ENCODE measurements at places on chromosomes 16 and 17.

DNA sequence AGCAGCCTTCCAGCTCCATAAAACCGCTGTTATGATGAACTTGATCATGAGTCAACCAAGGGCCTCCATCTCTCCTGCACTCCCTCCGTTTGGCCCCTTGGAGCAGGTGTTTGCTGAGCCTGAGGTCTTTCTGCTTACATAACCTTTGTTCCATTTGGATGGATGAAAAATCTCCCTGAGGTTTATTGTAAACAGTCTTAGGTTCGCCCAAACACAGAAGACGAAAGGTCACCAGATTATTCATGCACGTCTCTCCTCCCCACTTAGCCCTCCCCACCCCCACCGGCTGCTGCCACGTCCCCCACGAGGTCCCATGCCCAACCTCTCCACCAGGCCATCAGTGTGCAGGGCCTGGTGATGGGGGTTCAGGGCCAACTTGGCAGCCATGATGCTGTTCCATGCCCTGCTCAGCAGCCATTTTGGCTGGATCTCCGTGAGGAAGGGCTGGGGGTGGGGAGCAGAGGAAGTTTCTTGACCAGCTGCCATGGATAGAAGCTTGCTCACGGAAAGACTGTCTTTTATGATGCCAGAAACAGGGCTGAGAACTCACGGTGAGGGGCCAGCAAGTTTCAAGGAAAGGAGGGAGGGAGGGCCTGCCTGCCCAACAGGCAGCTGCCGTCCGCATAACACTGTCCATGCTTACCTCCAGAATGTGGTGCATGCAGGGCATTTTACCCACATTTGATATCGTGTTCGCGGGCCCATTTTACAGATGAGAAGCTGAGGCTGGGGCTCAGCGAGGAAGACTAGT is 47.8 kb upstream of the FOXF1 start:
- DNase-seq, result no peak

- no peak for DNase-seq
Observed at GRCh38 chr16:69131167-69131838, 1.1 kb downstream of the CHTF8 start.

DNA sequence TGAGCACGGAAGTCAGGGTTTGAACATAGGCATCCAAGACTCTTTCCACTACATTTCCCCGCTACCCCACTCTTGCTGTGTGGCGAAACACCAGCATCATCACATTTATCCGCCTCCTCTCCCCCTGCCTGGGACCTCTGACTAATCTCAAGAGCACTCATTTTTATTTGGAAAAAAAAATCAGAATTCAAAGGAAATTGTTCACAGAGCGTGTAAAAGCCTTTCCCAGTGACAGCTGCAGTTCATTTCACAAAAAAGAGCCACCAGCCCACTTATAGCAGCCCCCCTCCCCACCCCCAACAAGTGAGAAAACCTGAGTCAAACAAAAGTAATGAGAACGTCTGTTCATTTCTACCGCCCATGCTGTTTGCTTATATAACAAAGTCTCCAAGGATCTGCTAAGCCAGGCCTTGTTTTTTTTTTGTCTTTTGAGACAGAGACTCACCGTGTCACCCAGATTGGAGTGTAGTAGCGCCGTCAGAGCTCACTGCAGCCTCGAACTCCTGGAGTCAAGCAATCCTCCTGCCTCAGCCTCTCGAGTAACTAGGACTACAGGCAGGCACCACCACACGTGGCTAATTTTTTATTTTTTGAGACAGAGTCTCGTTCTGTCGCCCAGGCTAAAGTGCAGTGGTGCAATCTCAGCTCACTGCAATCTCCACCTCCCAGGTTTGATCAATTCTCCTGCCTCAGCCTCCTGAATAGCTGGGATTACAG is 48.3 kb upstream of the HAPSTR1 start:
- DNase-seq, result no peak

DNA sequence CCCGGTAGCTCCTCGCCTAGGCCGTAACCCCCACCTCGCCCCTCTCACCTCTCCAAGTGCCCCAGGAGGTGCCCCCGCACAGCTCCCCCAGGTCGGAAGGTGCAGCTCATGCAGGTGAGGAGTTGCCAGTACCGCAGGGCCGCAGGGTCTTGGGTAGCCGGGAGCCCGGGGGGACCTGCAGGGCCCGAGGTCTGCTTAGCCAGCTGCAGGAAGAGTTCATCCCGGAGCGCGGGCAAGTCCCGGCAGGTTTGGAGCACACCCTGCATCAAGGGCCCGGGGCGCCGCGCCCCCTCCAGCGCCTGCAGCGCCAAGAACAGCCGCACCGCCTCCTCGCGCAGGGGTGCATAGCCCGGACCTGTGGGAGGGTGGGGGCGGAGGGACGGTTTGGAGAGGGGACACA is 4.8 kb downstream of the PLEKHH3 start:
- DNase-seq, result no peak

DNA sequence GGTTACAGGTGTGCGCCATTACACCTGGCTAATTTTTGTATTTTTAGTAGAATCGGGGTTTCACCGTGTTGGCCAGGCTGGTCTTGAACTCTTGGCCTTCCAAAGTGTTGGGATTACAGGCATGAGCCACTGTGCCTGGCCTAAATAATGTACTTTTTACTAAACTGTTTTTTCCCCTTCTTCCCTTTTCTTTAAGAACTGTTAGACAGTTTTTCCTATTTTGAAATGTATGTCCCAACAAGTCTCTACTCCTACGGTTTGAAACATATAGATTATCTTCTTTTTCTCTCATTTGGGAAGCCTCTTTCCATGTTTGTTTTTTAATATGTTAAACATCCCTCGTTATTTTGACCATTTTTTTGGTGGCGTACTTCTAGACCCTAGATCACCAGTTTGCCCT is 9.6 kb downstream of the UTP18 start:
- DNase-seq, result no peak

DNA sequence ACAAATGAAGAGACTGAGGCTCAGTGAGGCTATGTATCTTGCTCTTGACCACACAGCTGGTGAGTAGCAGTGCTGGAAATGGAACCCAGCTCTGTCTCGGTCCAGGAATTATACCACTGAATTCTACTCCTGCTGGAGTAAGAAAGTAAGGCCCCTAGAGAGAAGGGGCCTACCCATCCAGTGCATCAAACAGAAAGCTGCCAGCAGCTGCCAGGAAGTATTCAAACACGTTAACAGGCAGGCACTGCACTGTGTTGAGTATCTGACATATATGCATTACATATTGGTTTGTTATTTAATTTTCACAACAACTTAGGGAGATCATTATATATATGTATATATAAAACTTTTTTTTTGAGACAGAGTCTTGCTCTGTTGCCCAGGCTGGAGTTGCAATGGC is 4.0 kb downstream of the ARL5C start:
- no peak for DNase-seq

DNA sequence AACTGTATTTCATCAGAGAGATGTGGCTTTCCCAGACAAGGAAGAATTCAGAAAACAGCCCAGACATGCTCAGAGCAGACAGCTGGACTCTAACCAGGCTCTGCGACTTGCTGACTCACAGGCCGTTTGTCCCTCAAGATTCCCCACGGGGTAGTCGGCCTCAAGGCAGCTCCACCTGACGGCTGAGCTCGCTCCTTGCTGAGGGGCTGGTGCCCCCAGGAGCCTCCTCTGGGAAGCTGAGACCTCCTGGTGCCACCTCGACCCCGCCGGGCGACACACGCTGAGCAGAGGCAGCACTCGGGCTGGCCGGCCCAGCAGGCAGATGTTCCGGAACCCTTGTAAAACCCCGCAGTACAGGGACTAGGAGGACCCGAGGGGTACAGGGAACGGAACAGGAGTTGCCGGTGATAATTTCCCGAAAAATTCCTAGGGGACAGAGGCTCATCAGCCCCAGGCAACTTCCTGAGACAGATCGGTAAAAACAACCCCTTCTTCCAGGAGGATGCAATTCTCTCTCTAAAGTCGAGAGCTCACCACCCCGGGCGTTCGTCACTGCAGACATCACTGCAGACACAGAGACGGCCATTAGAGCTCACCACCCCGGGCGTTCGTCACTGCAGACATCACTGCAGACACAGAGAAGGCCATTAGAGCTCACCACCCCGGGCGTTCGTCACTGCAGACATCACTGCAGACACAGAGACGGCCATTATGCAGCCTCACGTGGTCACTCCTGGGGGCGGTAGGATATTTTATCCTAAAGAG is 19.9 kb downstream of the RPH3AL start:
- no peak for DNase-seq

- no peak for DNase-seq
Observed at GRCh38 chr16:50696575-50697420, 3.4 kb downstream of the NOD2 start.

- DNase-seq, result no peak
Observed at GRCh38 chr17:75624714-75625345, 8.4 kb upstream of the SMIM5 start.

GRCh38 chr17:10292057-10292937 is 80.5 kb downstream of the MYH13 start:
- no peak for DNase-seq

GRCh38 chr17:42787266-42787665 is 6.9 kb downstream of the WNK4 start:
- DNase-seq, result no peak

DNA sequence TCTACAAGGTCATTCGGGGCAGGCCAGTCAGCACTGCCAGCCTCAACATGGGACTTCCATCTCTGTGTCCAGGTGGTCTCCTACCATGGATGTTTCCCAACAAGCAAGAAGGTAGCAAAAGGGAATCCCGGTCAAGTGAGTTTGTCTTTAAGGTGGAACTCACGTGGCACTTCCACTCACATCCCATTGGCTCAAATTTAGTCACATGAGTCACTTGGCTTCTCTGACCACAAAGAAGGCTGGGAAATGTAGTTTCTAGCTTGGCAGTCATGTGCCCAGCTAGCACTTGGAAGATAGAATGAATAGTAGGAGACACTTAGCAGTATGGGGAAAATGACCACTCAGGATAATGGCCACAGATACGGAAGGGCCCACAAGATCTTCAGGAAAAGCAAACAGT is 106.6 kb downstream of the AIPL1 start:
- no peak for DNase-seq

DNA sequence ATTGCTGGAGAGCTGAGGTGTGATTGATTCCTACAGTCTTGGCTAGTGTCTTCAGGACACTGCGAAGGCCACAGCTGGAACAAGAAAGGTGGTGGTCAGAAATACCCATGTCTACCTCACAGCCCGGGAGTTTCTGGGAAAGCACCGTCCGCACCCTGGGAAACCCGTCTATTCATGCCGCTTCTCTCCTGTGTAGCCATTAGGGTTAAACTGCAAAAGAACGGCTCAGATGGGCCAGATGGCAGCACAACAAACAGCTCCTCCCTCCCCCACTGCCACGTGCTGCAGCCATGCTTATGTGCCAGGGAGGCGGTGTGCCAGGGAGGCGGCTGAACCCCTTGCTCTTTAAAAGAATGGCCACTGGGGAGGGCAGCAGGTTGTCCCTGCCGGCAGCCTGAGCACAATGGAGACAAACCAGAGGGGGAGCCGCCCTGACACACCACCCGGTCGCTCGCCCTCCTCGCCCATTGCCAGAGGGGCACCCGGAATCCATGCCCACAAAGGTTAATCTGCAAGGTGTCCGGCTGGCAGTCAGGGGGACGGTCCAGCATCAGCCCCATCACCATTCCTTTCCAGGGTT is 65.2 kb downstream of the CYTH1 start:
- DNase-seq, result no peak

GRCh38 chr16:74874123-74874522 is 99.5 kb upstream of the FA2H start:
- DNase-seq, result no peak

DNA sequence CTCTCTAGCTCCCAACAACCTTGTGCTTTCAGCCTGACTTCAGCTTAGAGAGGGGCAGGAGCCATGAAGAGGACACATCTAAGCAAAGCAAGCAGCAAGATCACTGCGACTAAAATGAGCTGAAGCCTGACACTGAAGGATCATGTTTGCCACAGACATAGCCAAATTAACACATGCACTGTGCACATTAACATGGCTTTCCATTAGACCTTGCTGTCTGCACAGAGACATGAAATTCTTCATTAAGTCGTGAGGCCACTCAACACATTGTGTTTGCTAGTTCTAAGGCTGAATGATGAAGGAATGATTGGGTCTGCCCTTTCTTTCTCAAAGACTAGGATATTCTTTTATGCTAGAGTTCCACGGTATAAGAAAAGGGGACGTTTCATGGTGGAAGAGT is 558.3 kb upstream of the PSMD7 start:
- no peak for DNase-seq

DNA sequence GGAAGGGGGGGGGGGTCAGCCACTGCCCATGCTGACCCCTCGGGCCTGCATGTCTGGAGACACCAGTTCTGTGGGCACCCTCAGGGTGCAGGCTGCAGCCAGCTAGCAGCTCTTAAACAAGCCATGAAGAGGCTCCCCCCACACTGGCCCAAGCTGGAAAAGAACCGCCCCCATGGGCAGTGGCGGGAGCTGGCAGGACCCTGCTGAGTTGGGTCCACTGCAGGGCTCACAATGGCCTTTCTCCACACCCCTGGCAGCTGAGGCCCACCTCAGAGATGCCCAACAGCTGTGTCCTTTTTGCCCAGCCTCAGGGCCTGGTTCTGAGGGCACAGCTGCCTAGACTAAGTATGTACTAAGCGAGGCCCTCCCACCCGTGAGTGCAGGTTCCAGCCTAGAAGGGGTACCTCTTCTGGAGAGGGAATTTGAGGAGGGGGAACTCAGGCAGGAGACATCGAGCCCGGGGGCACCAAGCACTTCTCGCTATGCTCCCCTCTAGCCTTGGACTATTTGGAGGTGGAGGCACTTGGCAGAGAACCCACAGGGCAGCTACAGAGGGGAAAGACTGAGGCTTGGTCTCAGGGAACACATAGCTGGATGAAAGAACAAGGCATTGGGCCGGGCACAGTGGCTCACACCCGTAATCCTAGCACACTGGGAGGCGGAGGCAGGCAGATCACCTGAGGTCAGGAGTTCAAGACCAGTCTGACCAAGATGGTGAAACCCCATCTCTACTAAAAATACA is 3.2 kb downstream of the THRA start:
- DNase-seq, result no peak

DNA sequence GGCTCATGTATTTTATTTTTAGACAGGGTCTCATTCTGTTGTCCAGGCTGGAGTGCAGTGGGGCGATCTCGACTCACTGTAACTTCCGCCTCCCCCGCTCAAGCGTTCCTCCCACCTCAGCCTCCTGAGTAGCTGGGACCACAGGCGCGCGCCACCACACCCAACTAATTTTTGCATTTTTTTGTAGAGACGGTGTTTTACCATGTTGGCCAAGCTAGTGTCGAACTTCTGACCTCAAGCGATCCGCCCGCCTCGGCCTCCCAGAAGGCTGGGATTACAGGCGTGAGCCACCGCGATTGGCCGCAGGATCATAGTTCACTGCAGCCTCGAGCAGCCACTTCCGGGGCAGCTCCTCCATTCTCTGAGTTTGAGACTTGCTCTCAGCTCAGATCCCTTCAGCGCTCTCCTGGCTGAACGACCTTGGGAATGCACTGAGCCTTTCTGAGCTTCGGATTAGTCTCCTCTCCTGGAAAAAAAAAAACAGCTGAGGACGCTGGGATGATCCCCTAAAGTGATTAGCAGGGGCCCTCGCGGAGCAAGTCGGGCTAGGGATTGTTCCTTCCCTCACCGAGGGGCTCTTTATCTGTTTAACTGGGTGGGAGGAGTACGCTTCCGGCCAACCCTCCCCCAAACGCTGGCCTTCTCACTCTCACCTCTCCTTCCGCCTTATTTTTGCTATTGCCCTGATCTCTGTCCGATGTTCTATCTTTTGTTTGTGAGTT is 1.1 kb upstream of the PKMYT1 start:
- DNase-seq, result no peak

- no peak for DNase-seq
Observed at GRCh38 chr17:38357486-38358123, 6.0 kb downstream of the SOCS7 start.

- no peak for DNase-seq
Observed at GRCh38 chr16:24999088-24999670, 16.0 kb downstream of the ARHGAP17 start.

GRCh38 chr17:19014628-19015215 is 10.2 kb upstream of the FAM83G start:
- DNase-seq, result no peak

Data from CD8-positive, alpha-beta memory T cell (primary cell).